Stimulated activated CD8-positive, alpha-beta memory T cell treated with anti-CD3 and anti-CD28 coated beads, Interleukin-4, amount 100 ng/mL, for 48 hours (primary cell): ENCODE measurements at places on chromosomes 16 and 17.

- DNase-seq, result no peak
Observed at GRCh38 chr17:76434870-76435269, 18.1 kb downstream of the UBE2O start.

DNA sequence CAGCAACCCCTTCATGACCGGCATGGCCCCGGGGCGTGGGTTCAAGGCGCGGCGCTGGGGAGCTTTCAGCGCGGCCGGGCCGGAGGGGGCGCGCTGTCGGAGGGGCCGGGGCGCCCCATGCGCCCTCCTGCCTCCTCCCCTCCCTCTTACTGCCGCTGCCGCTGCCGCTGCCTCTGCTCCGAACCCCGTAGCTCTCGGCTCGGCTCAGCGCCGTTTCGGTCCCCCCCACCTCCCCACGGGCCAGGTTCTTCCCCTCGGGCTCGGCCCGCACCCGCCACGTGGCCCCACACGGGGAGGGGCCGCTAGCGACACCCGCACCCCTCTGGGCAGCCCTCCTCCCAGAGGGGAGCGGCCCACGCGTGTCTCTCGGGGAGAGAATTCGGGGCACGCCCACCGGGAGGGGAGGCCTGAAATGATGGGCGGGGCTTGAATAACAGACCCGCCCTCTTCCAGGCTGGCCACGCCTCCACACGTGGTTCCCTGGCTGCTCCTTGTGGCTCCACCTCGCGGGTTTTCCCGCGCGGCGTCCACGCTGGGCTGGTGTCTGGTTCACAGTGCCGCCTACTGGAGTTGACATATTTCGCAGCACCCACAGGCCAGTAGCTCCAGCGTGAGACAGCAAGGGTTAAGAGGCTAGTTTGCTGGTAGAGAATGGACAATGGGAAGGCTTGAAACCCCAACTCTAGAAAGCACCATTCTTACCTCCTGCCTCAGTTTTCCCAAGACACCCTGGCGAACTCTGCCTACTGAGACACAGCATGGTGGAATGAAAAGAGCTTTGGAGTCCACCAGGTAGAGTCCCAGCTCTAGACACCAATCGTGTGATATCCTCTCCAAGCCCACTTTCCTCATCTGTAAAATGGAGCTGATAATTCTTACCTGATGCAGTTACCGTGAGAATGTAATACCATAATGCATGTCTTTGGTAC is at the start of gene KCNH4:
Gene KCNH4, minus strand, starts transcription at position 221 of the 929 bp plus-strand sequence. Its CDS starts 197 bp downstream, at position 24.
- peak; percentile 95 for DNase-seq

- DNase-seq, result peak; percentile 85
Observed at GRCh38 chr16:87956365-87957231, 5.4 kb downstream of the BANP start.

GRCh38 chr17:78726513-78726912 is 55.6 kb downstream of the CYTH1 start:
- DNase-seq, result no peak

DNA sequence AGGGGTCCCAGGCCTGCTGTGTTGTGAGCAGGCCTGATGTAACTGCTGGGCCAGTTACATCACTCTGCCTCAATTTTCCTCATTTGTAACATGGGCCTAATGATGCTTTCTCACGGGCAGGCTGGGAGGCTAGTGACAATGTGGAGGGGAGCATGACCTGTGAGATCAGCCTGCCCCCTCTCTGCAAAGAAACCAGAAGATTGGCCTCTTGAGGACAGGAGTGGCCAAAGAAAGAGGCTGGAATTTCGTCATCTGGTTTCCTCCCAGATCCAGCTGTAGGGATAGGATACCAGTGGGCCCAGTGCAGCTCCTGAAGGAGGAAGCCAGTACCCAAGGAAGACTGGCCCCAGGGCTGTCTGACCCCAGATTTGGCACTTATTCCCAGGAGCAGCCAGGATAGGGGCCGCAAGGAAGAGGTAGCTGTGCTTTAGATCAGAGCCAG is 615 bp upstream of the SREBF1 start:
- no peak for DNase-seq

DNA sequence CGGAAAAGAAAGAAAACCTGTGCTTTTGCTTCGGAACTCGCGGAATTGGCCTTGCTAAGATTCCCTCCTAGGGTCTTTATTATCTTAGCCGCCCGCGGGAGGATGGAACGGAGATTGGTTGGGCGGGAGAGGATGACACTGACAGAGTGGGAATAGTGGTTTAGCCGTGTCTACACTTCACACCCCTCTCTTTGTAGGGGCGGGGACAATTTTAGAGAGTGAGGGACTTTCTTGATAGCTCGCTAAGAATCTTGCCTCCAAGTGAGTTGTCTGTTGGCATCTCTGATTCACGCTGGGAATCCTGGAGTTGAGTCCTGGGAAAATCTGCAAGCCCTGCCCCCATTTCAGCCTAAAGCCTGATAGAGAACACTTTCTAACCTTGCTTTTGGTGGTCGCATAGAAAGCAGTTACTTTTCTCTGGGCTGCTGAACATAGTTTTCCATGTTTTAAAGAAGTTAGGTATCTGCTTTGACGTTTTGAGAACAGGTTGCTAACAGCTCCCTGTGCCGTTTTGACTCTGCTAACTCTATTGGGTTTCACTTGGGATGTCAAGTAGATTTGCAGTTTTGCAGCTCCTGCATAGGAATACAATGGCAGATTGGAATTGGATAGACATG is 697 bp downstream of the NOL11 start:
- peak; percentile 64 for DNase-seq

- peak; percentile 90 for DNase-seq
Observed at GRCh38 chr17:40177275-40177874, at the start of gene RAPGEFL1. Gene RAPGEFL1 (plus strand): TSS chr17:40177470. CDS start chr17:40177862, 392 bp downstream.

DNA sequence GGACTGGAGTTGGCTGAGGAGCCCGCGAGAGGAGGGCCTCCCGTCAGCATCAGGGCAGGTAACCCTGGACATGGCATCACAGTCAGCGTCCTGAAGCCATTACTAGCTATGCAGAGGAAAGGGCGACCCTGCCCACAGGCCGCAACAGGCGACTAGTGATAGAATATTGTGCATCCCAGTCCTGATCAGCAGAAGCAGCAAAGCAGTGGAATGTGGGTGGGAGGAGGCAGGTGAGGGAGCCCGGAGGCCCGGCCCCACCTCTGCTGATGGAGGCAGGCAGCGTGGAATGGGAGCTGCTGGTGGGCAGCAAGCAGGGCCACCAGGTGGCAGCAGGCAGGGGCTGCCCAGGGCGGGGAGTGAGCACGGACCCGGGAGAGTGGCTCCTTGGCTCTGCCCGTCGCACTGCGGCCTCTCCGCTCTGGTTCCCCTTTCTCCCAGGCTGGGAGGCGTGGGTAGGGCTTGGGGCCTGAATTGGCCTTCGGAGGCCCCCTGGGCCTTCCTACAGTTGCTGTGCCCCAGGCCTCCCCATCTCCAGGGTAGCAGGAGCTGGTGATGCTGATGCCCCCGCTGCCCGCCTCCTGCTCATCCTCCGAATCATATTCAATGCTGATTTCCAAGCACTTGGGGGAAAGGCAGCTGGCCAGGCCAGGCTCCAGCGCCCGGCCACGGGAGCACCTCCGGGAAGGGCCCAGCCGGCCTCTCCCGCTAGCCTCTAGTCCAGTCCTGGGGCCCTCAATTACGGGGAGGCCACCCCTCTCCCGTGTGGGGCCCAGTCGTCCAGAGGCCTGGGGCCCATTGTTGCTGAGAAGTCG is 20.2 kb downstream of the TSPOAP1 start:
- DNase-seq, result peak; percentile 21

DNA sequence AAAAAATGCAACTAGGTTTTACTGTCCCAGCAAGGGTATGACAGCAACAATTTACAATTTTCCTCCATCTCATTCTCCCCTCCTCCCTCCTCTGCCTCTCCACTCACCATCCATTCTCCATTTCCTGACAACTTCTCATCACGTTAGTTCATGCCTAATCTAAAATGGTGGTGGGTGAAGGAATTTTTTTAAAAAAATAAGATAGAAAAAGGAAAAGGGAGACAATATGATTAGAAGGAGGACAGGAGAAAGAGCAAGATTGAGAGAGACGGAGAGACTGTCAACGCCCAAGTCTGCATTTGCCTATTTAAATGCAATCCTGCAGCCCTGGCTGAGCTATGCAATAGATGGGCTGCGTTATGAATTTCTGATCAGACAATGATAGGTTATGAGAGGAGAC is 380.7 kb upstream of the PSMD7 start:
- no peak for DNase-seq

DNA sequence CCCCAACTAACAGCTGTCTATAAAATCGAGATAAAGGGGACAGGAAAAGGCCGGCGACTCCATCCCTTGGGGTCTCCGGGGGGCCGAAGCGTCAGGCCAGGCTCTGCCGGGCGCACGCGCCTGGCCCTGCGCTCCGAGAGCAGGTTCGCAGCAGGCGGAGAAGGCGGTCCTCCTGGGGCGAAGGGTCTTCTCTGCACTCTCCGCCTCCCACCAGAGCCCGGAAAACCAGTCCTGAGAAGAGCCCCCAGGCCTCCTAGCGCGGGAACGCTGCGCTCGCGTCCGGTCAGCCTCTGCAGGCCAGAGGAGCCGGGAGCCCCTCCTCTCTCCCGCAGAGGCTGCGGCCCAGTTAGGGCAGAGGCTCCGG is 5.1 kb downstream of the FOXF1 start:
- DNase-seq, result no peak

- no peak for DNase-seq
Observed at GRCh38 chr17:38443356-38444031, 15.2 kb downstream of the ARHGAP23 start.

GRCh38 chr16:8631818-8632465 is 10.4 kb downstream of the METTL22 start:
- DNase-seq, result no peak

DNA sequence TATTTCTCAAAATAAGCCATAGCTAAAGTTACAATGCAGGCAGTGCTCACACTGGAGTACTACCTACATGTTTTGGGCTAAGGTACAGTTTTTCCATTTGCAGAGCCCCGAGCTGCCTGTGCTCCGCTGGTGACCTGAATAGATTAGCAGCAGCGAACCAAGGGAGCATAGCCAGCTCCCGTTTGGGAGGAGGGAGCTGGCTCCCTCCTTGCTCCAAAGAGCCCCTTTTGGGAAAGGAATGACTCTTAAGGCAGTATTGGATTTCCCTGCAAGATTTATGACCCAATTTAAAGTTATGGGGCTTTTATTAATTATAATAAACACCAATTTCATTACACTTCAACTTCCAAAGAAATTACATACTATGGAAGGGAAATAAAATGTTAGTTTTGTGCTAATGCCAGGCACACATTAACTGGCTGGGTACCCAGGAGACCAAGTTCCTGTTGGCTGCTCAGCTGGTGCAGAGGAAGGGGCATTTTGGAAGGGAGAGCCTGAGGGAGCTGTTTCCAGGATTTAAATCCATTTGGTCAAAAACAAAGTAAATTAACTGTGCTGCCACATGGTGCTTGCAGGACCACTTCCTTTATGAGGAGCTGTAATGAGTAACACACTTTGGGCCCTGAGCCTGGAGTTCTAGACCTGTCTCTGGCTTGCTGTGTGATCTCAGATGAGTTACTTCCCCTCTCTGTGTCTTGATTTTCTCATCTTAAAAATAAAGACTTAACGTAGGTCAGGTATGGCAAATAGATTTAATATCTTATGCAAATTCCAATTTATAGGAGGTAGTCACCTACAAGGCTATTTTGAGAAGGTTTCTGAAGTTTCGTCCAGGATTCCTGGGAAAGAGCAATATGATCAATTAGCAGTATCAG is 362.1 kb upstream of the CCL2 start:
- DNase-seq, result no peak

DNA sequence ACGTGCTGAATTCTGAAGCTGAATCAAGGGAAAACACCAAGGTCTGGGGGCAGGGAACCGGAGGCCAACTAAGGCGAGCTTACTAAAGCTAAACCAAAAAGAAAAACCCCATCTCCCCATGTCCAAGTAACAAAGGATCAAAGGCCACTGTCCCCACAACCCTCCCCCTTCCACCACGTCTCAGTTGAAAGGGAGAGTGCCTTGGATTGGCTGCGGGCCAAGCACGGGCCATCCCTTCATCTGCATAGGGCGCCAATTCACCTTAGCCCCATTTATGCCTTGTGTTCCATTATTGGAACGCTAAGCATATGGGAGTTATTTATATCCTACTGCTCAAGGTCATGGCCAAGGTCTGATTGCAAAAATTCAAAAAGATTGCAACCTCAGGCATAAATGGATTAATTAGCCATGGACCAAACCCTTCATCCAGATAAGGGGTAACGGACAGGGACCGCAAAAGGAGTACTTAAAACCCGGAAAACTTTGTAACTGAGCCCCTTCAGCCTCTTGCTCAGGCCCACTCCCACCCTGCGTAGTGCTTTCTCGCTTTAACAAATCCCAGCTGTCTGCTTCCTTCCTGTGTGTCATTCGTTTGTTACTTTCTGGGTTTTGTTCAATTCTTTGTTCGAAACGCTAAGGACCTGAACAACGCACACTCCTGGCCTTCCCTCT is 740 bp upstream of the ATP6V0D1 start:
- DNase-seq, result peak; percentile 71

- no peak for DNase-seq
Observed at GRCh38 chr17:66612993-66613392, 221.9 kb upstream of the CACNG5 start.

GRCh38 chr17:1312261-1312870 is 32.9 kb downstream of the TRARG1 start:
- no peak for DNase-seq

- no peak for DNase-seq
Observed at GRCh38 chr16:27301236-27301861, 12.4 kb upstream of the IL4R start.

- DNase-seq, result no peak
Observed at GRCh38 chr17:78672005-78672404, 94.8 kb upstream of the DNAH17 start.

DNA sequence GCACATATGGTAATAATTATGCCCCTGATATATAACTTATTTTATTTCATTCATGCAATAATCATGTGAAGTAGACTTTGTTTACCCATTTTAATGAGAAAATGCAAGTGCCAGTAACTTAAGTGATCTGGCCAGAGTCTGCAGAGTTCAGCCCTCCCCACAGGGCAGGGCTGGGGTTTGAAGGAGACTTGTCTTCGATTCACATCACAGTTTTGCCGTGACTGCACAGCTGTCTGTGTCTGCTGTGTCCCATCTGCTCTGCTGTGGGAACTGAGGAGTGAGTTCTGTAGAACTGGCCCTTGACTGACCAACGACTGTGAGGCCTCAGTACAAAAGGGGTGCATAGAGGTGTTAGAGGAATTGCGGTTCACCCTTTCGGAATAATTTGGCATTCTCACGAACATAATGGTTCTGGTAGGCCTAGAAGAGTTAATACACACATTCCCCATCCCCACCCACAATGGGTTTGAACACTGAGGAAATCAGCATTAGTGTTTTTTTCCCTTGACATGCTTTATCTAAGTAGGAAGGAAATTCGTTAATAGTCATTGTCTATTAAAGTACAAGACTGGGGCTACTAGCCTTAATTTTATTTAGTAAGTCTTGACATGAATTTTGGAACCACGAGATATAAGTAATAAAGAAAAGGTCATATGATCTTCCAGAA is 113.6 kb upstream of the MON1B start:
- DNase-seq, result no peak
